ENCODE measurements at places on chromosomes 1 and 21.

- no peak for DNase-seq
Measured at GRCh38 chr1:77027847-77028246, 160.6 kb downstream of the ST6GALNAC5 start.

DNA sequence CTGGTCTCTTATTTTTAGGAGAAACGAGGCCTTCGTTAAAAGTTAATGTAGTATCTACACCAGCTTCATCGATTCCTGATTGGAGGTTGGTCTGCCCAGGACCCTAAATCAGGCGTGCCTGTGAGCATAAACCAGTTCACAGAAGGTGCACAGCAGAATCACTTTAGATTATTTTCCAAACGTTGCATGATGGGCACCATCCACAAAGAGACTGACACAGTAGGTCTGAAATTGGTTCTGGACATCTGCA, 256 bp upstream of the TARBP1 start:
- no peak for DNase-seq

- no peak for DNase-seq
Measured at GRCh38 chr1:230459465-230459864, 33.3 kb upstream of the PGBD5 start.

- DNase-seq: no peak
Measured at GRCh38 chr1:933603-933940, 9.8 kb downstream of the SAMD11 start.

DNA sequence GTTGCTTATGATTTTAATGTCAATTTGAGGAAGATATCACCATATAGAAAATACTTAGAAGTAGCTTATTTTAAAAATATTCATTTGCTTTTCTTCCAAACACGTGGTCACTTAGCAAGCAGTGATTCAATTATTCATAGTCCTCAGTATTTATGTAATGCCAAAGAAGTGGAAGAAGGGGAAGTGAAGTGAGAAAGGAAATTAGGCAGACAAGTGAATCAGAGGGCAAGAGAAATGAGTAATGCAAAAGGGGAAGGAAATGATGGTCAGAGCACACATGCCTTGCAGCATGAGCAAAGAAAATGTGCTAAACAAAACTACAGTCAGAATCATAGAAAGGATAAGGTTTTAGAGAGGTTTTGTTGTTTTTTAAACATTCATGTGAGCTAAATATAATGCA, 31.8 kb downstream of the SDCCAG8 start:
- no peak for DNase-seq

- DNase-seq: no peak
Measured at GRCh38 chr1:62230718-62231117, 36.1 kb downstream of the L1TD1 start.

Data from hematopoietic multipotent progenitor cell treated with erythropoietin and hydrocortisone succinate and interleukin-3 and kit ligand, for 15 days (in vitro differentiated cells).